ENCODE measurements at places on chromosomes 5 and 9.

- DNase-seq, result no peak
These were observed 1.7 kb downstream of the TLE4 start for GRCh38 chr9:79573412-79573923.

DNA sequence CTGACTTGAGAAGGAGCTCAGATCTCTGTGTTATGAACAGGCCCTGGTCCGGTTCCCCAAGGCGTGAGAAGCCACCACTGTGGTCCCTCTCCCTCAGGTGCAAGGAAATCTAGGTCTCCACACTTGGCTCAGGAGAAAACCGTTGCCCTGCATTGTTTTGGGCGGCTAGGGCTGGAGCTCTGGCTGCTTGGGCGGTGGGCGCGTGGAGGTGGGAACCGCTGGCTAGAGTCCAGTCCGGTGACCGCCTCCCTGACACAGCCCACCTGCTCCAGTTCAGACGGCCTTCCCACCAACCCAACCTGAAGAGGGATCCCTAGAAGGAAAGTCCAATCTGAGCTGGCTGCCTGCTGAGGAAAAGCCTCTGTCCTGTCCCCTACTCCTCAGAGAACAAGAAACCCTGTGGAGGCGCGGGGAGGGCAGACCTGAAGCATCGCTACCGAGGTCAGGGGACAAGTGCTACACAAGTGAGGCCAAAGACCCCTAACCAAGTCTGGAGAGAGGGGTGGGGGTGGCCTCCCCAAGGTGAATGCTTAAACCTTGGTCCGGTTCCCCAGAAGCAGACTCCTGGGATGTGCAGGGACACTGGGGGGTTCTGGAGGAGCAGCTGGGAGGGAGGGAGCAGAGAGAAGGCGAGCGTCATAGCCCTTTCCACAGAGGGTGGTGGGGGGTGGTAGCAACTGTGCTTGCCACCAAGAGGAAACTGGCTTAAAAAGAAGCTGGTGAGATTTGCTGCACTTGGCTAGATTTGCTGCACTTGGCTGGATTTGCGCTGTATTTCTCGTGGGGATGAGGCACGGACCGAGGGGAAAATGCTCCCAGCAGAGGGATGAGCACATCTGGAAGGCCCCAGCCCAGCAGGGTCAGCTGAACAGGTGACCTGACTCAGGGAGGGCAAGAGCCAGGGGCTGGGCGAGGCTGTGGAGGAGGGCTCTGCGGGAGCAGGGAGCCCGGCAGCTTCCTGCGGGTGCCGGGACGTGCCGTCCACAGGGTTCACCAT lies 65.2 kb downstream of the RAPGEF1 start:
- DNase-seq, result no peak

- no peak for DNase-seq
These were observed 56.2 kb downstream of the PLAC8L1 start for GRCh38 chr5:146048994-146049703.

DNA sequence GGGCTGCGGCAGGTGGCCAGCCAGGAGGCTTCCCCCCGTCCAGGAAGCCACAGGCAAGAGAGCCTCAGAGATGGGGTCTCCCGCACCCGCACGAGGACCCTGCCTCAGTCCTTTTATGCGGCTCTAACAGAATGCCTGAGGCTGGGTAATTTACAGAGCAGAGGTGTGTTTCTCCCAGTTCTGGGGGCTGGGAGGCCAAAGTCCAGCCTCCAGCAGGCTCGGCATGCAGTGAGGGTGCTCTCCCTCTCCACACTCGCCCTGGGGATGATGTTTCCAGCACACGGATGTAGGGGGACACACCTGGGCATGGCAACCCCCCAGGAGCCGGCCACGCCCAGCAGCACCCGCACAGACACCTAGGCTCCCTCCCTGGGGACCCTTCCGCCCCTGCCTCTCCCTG lies 95.4 kb upstream of the PPP1R26 start:
- DNase-seq, result no peak

GRCh38 chr9:13281356-13282016 lies 2.0 kb upstream of the MPDZ start:
- DNase-seq, result no peak

DNA sequence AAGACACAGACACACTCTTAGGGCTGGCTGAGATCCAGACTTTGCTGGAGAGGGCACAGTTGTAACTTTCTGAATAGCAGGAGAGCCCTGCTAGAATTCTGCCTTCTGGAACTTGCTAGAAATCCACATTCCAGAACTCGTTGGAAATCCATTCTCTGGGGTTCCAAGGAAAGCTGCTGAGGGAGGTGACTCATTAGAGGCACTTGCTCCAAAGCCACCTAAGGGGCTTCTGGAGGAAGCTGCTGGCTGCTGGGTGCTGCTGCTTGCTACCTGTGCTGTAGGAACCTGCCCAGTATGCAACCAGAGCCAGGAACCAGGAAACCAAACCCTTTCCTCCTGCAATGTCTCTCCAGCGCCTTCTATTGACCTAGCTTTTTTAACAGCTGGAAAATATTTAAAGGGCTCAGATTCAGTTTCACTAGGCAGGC lies 4.1 kb upstream of the TLE4 start:
- DNase-seq, result no peak

GRCh38 chr9:20749496-20750198 lies 65.6 kb downstream of the FOCAD start:
- DNase-seq, result no peak

- DNase-seq, result no peak
These were observed 61.2 kb upstream of the GCNT4 start for GRCh38 chr5:75113354-75114113.

DNA sequence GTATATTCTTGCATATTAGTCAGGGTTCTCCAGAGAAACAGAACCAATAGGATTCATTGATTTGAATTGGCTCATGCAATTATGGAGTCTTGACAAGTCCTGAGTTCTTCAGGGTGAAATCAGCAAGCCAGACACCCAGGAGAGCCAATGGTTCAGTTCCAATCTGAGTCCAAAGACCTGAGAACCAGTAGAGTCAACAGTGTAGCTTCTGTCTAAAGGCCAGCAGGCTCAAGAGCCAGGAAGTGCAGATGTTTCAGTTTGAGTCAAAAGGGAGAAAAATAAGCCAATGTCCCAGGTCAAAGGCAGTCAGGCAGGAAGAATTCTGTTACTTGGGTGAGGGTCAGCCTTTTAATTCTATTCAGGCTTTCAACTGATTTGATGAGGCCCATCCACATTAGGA lies 37.8 kb upstream of the ANKRD34B start:
- no peak for DNase-seq

DNA sequence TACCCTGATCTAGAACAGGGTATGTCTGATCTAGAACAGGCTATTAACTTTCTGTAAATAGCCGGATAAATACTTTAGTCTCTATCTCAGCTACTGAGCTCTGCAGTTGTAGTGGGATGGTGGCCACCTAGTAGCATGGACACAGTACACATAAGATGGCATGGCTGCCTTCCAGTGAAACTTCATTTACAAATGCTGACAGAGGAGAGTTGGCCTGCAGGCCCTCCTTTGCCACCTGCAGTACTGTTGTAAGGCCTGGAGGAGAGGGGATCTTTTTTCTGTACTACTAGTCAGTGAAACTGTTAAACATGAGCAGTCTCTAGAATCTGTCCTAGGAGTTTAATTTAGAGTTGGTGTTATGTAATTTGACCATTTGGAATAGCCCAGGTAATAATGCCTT lies 86.0 kb downstream of the TRIO start:
- DNase-seq, result no peak

DNA sequence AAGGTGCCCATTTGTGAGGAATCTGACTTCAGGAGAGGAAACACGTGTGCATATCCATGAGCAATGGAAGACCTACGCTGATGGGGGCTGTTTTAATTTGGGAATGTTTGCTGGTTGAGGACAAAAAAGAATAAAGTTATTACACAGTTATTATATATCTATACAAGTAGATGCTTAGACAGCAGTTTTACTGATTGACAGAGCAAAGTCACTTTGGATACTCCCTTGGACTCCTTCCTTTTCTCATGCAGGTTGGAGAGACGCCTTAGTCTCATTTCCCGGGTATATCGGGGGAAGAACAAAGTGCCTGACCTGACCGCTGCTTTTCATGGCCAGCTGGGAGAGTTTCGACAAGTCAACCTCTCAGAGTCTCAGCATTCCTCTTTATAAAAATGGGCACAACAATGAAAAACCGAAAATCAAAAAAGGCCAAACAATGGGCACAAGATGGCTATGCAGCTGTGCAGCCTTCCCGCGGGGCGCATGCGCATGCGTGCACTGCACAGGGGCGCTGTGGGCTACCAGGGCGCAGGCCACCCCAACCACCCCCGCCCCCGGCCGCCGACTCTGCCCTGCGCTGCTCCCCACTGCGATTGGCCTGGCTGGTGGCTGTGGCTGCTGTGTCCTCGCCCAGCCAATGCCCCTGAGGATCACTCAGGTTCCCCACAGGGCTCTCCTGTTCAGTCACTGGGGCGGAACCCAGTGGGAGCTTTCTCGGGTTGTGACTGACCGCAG lies 18.1 kb downstream of the NFIL3 start:
- no peak for DNase-seq

GRCh38 chr9:18294229-18294628 lies 179.7 kb upstream of the ADAMTSL1 start:
- no peak for DNase-seq

GRCh38 chr9:17636821-17637220 lies 58.0 kb downstream of the SH3GL2 start:
- DNase-seq, result no peak

DNA sequence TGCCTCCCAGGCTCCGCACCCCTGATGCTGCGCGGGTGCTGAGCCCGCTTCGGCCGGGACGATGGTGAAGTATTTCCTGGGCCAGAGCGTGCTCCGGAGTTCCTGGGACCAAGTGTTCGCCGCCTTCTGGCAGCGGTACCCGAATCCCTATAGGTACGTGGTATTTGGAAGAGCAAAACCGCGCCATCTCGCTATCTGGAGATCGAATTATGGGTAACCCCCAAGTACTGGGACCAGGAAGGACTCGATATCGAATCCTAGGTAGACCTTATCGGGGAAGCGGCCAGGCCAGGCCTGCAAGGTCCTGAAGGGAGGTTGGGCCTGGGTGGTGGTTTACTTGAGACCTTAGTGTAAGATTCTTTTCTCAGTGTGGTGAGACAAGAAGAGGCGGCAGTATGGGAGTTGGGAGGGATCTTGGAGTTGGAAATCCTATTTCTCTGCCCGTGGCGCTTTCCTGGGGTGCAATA lies 359 bp downstream of the PRELID1 start:
- no peak for DNase-seq

- DNase-seq, result no peak
These were observed 11.6 kb downstream of the FANCC start for GRCh38 chr9:95305770-95306492.

- no peak for DNase-seq
These were observed 379.9 kb upstream of the ACTBL2 start for GRCh38 chr5:57862471-57862911.

DNA sequence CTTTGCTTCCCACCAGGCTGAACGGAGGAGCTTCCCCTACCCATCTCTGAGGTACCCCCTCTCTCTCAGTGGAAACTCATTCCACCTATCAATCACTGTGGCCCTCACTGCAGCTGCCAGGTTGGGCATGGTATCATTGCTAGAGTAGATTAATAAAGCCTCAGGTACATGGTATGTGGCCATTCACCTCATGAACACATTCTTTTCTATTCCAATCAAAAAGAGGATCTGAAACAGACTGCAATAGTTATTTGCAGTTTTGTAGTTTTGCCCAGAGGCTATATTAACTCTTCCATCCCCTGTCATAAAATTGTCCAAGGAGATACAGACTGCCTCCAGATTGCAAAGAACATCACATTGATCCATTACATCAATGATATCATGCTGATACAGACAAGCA lies 85.8 kb upstream of the MVB12B start:
- DNase-seq, result no peak

DNA sequence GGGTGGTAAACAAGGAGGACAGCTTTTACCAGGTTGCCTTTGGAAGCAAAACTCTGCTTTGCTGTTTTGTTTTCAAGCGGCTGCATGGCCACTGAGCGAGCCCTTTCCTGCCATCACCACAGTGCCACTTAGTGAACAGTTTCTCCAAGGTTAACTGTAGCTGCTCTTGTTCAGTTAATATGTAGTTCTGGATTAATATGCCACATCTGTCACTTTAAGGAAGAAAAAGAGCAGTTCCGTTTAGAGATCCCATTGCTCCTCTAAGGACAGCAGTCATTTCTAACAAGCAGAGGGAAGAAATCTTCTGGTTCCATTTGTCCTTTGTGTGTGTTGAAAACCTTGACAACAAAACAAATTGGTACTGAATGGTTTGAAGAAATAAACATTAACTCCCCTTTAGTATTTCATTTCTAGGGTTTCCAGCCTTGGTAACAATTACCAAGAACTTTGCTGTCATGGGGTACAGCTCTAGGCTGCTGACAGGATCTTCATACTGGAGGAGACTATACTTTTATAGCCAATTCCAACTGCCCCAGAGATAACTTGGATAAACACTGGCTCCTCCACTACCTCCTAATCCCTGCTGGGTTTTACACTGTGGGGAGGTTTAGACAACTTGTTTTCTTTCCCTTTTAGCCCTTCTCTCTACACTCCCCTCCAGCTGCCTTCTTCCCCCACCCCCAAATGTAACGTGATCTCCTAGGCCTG lies 10.3 kb upstream of the ABL1 start:
- no peak for DNase-seq

DNA sequence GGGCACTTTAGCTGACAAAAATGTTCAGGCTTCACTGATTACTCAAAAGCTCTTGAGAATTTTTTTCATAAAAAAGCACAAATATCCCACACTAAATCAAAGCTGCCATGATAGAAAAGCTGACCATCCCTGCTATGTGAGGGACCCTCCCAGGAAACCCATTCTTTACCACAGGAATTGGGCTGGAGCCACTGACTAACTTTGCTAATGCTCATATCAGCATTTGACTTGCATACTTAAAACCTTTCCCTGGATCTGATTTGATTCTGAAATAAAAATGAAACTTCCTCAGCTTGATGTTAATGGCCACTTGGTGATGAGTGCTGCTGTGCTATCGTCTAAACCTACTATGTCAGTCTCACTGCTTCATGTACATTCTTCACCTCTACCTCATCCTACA lies 243.6 kb downstream of the PRELID2 start:
- no peak for DNase-seq

DNA sequence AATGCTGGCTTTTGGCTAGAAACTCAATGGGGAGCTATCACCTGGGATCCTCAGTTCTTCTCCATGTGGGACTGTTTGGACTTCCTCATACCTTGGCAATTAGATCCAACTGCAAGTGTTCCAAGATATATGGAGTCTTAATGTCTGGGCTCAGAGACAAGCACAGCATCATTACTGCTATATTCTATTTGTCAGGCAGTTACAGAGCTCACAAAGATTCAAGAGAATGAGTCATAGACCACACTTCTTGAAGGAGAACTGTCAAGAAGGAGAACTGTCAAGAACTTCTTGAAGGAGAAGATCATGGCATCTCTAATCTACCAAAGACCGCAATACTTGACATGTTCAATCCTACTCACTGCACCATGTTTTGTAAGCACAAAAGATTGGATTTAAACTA lies 106.8 kb upstream of the NREP start:
- no peak for DNase-seq

- no peak for DNase-seq
These were observed 62.5 kb upstream of the DNAH5 start for GRCh38 chr5:14006823-14007520.

- no peak for DNase-seq
These were observed 30.1 kb downstream of the SLC38A9 start for GRCh38 chr5:55682071-55682470.

GRCh38 chr5:173517648-173518047 lies 98.8 kb downstream of the BOD1 start:
- no peak for DNase-seq

GRCh38 chr9:16434526-16434925 lies 435.9 kb downstream of the BNC2 start:
- DNase-seq, result no peak

GRCh38 chr5:137084016-137084415 lies 415.1 kb downstream of the SPOCK1 start:
- no peak for DNase-seq
